ENCODE measurements at places on chromosomes 7 and 10.

- DNase-seq, result no peak
Measured at GRCh38 chr7:88689821-88690220, 69.7 kb upstream of the ZNF804B start.

- no peak for DNase-seq
Measured at GRCh38 chr10:106761906-106762305, 402.6 kb downstream of the SORCS1 start.

DNA sequence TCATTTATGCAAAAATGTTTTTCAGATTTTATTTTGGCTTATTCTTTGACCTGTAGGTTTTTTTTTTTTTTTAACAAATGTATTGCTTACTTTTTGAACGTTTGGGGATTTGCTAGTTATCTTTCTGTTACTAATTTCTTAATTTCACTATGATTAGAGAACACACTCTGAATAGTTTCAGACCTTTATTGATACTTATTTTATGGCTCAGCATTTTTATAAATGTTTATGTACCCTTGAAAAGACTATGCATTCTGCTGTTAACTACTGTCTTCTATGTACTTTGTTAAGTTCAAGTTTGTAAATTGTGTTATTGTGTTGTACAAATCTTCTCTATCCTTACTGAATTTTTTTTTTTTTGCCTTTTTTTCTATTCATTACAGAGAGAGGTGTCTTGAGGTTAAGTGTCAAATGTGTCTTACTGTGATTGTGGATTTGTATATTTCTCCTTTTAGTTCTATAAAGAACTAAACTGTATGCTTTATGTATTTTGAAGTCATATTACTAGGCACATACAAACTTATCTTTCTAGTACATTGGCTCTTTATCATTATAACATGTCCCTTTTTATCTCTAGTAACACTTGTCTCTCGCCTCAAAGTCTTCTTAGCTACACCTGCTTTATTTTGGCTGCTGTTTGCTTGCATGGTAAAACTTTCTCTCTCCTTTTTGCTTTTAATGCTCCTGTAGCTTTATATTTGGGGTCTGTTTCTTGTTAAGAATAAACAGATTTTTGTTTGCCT, 8.1 kb downstream of the MKLN1 start:
- DNase-seq, result no peak

- DNase-seq, result no peak
Measured at GRCh38 chr10:72379062-72379461, 24.3 kb upstream of the DNAJB12 start.

GRCh38 chr10:31708046-31708445, 220.6 kb downstream of the ARHGAP12 start:
- no peak for DNase-seq

GRCh38 chr7:1981878-1982230, 250.9 kb downstream of the MAD1L1 start:
- no peak for DNase-seq

- no peak for DNase-seq
Measured at GRCh38 chr10:110710621-110711020, 66.5 kb downstream of the RBM20 start.

GRCh38 chr10:15787426-15787825, 67.7 kb upstream of the ITGA8 start:
- no peak for DNase-seq

DNA sequence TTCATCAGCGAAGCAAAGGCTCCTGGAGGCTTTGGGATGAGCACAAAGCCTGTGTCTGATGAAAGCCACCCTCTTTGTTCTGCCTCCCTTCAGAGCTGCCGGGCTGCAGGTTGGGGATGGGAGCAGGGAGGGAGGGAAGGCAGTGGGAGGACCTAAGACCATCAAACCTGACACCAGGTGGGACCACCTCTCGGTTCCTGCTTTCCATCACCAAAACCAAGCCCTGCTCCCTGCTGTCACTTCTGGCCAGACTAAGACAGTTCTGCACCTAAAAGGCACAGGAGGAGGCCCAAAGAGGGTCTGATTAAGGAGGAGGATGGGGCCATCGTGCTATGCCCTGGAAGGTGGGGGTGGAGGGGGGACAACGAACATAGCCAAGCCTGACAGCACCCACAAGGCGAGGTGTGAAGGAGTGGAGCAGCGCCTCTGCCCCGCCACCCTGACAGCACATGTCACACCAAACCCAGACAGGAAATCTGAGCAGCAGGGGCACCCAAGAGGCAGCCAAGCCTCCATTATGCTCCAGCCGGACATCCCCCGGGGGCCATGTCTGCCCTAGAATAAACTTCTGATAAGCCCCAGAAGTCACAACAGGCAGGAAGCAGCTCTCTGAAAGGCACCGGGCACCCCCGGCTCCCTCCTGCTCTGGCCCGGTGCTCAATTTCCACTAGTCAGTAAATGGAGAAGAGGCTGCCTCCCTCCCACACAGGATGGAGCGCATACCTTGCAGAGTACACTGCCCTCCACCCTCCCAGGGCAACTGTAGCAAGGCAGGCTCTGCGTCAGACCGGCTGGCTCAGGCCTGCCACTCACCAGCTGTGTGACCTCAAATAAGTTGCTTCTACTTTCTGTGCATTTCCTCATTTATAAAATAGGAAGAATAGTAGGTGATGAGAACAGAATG, 48.9 kb downstream of the DLG5 start:
- DNase-seq, result peak; percentile 17

- peak; percentile 48 for DNase-seq
Measured at GRCh38 chr10:22712956-22713852, 1.2 kb downstream of the PIP4K2A start.

GRCh38 chr10:8225187-8225586, 170.7 kb downstream of the GATA3 start:
- no peak for DNase-seq

DNA sequence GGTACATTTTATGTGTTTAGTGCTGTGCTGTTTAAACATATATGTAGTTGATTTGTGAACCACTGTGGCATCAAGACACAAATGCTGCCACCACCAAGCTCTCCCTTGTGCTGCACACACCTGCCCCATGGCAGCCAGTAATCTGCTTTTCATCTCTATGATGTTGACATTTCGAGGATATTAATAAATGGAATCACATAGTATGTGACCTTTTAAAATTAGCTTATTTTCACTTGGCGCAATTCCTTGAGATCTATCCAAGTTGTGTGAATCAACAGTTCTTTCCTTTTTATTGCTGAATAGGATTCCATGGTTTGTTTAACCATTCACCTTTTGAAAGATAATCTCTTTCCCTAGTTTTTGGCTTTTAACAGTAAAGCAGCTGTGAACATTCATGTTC, 73.1 kb downstream of the BMPR1A start:
- no peak for DNase-seq

DNA sequence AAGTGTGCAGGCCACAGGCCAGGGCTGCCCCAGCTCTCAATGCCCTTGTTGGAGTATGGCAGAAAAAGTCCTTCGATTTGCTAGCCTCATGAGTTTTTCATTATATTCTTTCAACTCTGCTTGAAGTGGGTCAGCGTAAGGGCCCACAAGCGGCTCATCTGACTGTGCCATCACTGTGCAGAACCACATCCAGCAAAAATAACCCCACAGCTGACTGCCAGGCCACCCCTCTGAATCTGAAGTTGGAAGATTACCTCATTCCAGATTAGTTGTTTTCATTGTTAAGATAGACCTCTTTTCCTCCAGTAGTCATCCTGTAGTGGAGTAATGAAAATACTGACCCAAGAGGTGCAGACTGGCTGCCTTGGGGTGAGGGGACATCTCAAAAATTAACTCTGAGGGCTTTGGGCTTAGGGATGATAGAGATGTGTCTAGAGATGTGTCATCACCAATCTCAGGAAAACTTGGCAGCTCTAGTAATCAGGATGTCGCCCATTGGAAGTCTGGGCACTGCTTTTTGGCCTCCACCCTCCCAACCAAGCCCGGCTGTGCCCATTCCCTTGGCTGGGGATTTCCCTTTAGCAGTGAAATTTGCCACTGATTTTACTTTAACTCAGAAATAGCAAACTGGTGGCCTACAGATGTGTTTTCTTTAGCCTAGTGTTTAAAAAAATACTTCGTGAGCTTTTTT, 164.3 kb downstream of the LCOR start:
- no peak for DNase-seq

DNA sequence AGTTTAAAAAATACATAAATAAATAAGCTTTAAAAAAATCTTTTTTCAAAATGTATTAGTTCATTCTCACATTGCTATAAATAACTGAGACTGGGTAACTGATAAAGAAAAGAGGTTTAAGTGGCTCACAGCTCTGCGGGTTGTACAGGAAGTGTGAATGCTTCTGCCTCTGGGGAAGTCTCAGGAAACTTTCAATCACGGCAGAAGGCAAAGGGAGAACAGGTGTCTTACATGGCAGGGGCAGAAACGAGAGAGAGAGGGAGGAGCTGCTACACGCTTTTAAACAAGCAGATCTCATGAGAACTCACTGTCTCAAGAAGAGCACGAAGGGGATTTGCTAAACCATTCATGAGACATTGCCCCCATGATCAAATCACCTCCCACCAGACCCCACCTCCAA, 114.6 kb downstream of the DNAJC1 start:
- DNase-seq, result no peak

- DNase-seq, result no peak
Measured at GRCh38 chr10:117198088-117198487, 799 bp downstream of the KCNK18 start.

GRCh38 chr7:100860702-100861615, 6.2 kb upstream of the TRIP6 start:
- no peak for DNase-seq

GRCh38 chr7:121529003-121529402, 132.9 kb upstream of the FAM3C start:
- no peak for DNase-seq

- DNase-seq, result no peak
Measured at GRCh38 chr10:102241032-102241443, 274 bp downstream of the PITX3 start.

DNA sequence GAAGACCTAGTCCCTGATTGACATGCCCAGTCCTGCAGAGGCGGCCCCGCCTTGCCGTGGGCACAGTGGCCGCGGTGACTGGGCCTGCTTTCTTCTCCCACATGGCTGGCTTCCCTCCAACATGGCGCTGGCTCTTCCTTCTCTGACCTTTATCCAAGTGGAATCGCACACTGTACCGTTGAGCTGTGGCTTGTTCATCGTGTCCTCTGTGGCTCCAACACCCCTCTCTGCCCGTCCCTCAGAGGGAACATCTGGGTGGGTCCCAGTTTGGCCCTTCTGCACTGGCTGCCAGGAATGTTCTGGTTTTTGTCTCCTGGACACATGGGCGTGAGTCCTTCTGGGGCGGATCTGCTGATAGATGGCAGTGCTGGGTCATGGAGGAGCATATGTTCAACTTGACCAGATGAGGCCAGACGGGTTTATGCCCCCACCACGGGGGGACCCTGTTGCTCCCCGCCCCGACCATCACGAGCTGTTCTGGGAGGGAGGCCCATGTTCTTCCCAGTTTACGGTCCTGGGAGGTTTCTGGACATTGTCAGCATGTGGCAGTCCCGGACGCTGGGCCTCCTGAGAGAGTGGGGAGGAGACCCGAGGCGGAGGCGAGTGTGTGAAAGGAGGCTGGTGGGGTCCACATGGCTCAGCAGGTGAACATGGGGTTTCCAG, 63.5 kb downstream of the LHPP start:
- peak; percentile 1 for DNase-seq

- no peak for DNase-seq
Measured at GRCh38 chr10:88992921-88993524, 2.4 kb downstream of the FAS start.

GRCh38 chr7:11009631-11010030, 36.0 kb downstream of the PHF14 start:
- no peak for DNase-seq

- no peak for DNase-seq
Measured at GRCh38 chr10:103225939-103226338, 19.7 kb upstream of the RPEL1 start.

DNA sequence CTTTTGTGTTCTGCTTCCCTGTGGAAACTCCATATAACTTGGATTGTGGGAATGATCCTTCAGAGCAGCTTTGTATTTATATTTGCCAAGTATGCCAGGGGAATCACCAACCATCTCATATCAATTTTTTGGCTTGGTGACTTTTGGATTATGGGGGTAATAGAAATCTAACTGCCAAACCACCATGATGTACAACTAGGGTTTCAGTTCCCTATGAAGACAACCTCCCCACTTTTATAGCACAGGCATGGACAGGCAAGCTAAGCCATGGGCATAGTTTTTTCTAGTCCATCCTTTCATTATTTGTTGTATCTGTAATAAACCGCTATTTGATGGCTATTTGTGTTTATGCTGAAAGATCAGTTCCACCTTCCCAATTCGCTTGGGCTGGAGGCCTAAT, 17.7 kb downstream of the NPY start:
- no peak for DNase-seq

DNA sequence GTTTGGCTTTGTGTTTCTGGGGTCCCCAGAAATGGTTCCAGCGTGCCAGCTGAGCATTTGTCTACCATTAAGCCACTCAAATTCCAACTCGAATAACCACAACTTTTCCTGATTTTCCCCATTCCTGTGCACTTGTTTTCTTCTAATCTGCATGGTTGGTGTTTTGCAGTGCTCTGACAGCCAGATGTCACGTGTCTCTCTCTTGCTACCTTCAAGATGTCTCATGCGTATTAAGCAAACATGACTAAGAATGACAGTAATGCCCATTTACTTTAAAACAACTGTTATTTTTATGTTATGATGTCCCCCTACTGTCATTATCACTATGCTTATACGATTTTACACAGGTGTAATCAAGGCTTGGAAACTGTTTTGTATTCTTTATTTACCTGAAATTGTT, 35.2 kb upstream of the MXI1 start:
- no peak for DNase-seq

DNA sequence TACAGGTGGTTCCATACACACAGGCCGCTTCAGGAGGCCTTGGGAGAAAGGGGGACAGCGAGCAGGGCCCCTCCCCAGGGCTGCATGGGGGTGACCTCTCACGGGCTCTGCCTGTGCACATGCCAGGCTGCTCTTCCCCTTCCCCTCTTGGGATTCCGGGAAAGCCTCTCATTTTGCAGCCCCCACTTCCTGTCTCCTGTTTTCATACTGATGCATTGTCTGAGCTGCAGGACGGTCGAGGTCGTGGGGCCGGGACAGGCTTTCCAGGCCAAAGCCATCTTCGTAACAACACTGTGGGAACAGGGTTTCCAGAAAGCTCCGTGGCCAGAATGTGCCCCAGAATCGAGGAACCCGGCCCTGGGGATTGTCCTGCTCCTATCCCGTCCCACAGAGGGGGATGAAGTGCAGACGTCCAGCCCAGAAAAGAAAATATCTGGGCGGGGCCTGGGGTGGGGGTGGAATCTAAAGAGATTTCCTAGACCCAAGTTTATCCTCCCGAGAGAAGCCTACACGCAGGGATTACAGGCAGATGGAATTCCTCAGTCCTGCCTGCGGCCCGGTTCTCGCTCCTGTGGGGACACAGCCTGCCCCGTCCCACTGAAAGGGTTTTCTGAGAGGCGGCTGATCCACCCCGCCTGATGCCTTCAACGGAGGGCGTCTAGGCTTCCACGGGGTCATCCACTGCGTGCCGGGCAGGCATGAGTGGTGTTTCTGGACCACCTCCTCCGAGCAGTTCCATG, 29.5 kb upstream of the DNAAF5 start:
- no peak for DNase-seq

DNA sequence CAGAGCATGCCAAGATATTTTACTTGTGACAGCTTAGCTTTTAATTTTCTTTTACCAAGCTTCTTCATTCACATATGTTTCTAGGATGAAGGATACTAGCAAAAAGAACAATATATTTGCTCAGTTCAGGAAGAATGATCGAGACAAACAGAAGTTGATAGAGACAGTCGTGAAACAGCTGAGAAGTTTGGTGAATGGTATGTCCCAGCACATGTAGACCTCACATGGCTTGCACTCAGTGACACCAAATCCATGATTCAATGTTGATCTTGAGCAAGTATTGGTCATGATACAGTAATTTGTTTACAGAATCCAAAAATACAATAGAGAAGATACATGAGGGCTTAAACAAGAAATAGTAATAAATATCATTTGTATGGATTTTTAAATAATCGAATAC, 2.5 kb upstream of the CYP26C1 start:
- DNase-seq, result no peak

Measured in stimulated activated naive CD8-positive, alpha-beta T cell treated with anti-CD3 and anti-CD28 coated beads, Interleukin-15, Interleukin-2, amounts not matched to agents 100 U/mL and 50 U/mL, for 24 hours (primary cell).